ENCODE measurements at places on chromosomes 11 and 22.

- no peak for DNase-seq
Observed at GRCh38 chr11:125079878-125080530, 16.9 kb downstream of the SLC37A2 start.

DNA sequence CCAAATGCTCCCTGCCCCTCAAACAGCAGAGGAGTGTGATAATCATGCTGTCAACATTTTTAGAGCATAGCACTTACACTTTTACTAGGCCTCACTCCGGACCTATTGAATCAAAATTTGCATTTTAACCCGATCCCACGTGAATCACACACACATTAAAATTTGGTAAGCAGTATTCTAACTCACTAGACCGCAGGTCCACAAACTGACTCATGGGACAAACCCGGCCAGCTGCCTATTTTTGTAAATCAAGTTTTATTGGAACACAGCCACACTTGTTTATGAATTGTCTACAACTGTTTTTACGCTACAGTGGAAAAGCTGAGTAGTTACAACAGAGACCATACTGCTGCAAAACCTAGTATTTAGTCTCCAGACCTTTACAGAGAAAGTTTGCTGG, 43.3 kb downstream of the SNX19 start:
- no peak for DNase-seq

DNA sequence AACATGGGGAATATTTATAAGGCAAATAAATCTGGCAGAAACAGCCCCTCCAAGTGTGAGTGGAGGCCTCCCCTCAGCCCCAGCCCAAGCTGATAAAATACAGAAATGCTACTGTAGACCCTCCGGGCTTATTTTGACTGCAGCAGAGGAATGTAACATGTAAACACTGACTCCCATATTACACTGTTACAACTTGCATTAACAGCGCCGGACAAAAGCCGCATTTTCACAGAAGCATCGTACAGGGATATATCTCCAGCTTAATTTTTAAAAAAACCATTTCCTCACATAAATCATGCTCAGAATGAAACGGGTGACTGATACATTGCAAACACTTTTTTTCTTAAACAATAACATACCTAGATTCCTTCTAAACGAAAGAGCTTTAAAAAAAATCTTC, 36.6 kb upstream of the COMT start:
- no peak for DNase-seq

GRCh38 chr11:19713196-19714021, 772 bp downstream of the NAV2 start:
- no peak for DNase-seq
